ENCODE measurements at places on chromosomes 12 and 14. TPM values are rescaled to one million over a fixed set of nuclear protein-coding genes. Genes with fewer than 3 reads are reported as not detected.

- no peak overlapping the region for H3K4me3 ChIP-seq
- H3K4me1 ChIP-seq: no peaks in the 10 kb centered on the region
- DNase-seq: no peak
- H3K36me3 ChIP-seq: no peaks in the 10 kb centered on the region
- no peak overlapping the region for H3K27ac ChIP-seq
- H3K27me3 ChIP-seq: peaks cover 9% of the 10 kb centered on the region
These were observed 25.7 kb downstream of the JKAMP start for GRCh38 chr14:59510001-59510400.

The SFSWAP gene
- 91.6 TPM for total RNA-seq

- H3K4me3 ChIP-seq: no peak overlapping the region
- no peaks in the 10 kb centered on the region for H3K4me1 ChIP-seq
- H3K27ac ChIP-seq: no peak overlapping the region
- peaks cover 22% of the 10 kb centered on the region for H3K36me3 ChIP-seq
These were observed 89.4 kb downstream of the UNC79 start for GRCh38 chr14:93520053-93520607.

The C12orf43 gene
- 34.8 TPM for total RNA-seq

The STYK1 gene
- total RNA-seq: 10.7 TPM

DNA sequence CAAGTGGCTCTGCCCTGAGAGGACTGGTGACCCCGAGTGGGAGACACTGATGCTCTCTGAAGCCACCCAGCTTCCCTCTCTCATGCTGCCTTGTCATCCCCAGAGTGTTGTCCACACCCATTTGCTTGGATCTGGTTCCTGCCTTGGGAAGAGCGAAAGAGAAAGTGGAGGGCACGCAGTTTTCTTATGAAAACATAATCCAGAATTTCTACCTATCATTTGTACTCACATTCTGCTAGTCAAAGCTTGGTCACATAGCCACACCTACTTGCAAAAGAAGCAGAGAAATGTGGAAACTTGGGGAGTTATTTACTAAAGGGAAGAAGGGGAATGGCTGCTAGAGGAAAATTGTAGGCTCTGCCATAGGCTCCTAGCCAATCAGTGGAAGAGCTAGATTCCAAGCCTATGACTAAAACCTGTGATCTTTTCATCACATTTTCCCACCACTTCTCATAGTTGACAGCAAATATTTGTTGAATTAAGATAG lies 326.3 kb downstream of the ZFP36L1 start:
- no peaks in the 10 kb centered on the region for H3K36me3 ChIP-seq
- H3K4me3 ChIP-seq: no peak overlapping the region
- peaks cover 32% of the 10 kb centered on the region for H3K4me1 ChIP-seq
- no peaks in the 10 kb centered on the region for H3K27me3 ChIP-seq
- H3K27ac ChIP-seq: no peak overlapping the region
- no peak for DNase-seq

DNA sequence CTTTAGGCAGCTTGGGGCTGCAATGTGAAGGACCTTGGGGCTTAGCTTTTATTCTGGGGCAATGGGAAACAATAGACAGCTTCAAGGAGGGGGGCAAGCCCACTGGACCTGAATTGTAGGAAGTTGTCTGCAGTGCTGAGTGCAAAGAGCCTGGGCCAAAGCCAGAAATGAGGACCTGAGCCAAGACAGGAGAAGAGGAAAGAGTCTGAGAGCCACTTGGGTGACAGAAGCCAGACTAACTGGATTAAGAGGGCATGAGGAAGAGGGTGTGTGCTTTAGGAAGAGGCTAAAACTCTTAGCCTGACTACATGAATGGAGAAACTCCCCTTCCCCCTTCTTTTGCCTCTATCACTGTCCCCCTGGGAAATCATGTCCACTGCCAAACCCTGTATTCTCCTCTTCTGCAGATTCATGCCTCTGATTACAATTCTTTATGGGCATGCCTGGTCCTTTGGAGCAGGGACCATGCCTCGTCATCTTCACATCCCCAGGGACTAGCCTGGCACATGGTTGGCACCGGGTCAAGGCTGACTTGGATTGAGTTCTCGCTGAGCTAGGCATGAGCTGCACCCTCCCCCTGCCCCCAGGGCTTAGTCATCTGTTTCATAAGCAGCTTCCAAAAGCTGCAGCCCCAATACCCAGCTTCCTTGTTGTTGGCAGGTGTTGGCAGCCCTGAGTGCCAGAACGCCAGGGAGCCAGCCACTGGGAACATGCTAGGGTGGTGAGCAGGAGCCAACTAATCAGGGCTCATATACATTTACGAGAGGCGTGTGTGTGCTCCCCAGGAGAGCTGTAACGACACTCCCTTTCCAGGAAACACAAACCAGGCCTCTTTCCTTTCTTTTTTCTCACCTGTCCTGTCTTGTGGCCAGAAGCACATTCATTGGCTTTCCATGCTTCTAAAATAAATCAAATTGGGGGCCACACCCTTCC lies 27.7 kb upstream of the JDP2 start:
- no peaks in the 10 kb centered on the region for H3K36me3 ChIP-seq
- no peak overlapping the region for H3K4me3 ChIP-seq
- H3K27ac ChIP-seq: no peak overlapping the region
- DNase-seq: no peak

- H3K4me3 ChIP-seq: peak overlapping the region; percentile 76
- DNase-seq: no peak
- H3K36me3 ChIP-seq: no peaks in the 10 kb centered on the region
- H3K27ac ChIP-seq: peak overlapping the region; percentile 46
These were observed 83.5 kb downstream of the SLC25A47 start for GRCh38 chr14:100406505-100407131.

DNA sequence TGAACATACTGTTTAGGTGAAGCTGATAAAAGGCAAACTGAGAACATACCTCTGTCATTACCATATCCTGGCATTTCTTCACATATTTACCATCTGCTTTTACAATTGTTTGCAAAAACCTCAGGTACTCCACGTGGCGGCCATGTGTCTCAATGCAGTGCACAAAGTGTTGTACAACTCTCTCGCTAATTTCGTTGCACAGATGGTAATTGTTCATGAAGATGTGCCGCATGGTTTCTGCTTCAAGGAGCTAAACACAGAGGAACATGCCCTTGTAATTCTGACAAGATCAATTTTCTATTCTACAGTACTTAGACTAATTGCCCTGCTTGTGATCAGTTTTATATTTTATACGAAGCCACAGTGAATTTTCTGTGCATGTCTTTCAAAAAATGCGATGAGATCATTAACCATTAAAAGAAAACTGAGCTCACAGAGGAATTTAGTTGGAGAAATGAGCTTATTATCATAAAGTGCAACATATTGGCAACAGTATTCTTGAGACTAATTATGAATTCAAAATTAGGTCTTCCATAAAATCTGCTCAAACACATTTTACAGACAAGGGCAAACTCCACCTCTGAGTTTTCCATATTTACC lies 233.8 kb downstream of the ITPR2 start:
- no peaks in the 10 kb centered on the region for H3K27me3 ChIP-seq
- peaks cover 28% of the 10 kb centered on the region for H3K36me3 ChIP-seq
- H3K27ac ChIP-seq: no peak overlapping the region
- peaks cover 6% of the 10 kb centered on the region for H3K4me1 ChIP-seq
- no peak for DNase-seq
- no peak overlapping the region for H3K4me3 ChIP-seq

The DBX2 gene
- not detected for total RNA-seq

The SLC5A8 gene
- not detected for total RNA-seq

GRCh38 chr12:93108985-93109384 lies 179.9 kb upstream of the EEA1 start:
- H3K36me3 ChIP-seq: no peaks in the 10 kb centered on the region
- no peak overlapping the region for H3K4me3 ChIP-seq
- no peak for DNase-seq

GRCh38 chr14:77485901-77486678 lies 12.5 kb downstream of the ISM2 start:
- H3K4me1 ChIP-seq: no peaks in the 10 kb centered on the region
- no peaks in the 10 kb centered on the region for H3K36me3 ChIP-seq
- no peak overlapping the region for H3K4me3 ChIP-seq

The VRTN gene
- total RNA-seq: not detected

The SCNN1A gene
- not detected for total RNA-seq

DNA sequence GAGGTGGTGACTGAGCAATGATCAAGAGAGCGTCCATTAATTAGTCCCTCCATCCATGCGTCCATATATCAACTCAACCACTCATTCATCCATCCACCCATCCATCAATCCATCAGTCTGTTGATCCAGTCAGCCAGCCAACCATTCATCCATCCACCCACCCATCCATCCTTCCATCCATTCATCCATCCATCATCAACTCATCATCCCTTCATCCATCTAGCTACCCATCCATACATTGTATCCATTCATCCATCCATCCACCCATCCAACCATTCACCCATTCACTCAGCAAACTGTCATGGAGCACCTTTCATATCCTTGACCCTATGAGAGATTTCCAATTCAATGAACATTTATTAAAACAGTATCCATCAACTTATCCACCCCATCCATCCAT lies 28.1 kb downstream of the MAP1LC3B2 start:
- peak; percentile 32 for DNase-seq
- no peaks in the 10 kb centered on the region for H3K4me1 ChIP-seq
- H3K4me3 ChIP-seq: no peak overlapping the region
- H3K36me3 ChIP-seq: no peaks in the 10 kb centered on the region
- H3K27me3 ChIP-seq: peaks cover 12% of the 10 kb centered on the region

The MAGOHB gene
- 94.4 TPM for total RNA-seq

DNA sequence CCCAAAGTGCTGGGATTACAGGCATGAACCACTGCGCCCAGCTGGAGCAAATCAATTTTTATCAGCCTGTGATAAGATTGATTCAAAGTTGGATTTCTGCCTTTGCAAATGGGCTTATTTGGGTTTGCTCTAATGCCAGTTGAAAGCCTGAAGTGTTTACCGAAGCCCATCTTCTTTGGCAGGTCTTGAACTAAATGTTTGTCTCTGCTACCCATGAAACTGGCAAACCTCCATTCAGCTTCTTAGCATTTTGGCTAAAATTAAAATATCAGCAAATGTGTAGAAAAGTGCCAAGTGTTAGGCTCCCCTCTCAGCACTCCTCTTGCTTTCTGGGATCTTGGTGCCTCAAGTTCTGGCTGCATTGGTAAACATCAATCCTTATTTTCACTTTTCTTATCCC lies 61.5 kb downstream of the MGAT4C start:
- no peaks in the 10 kb centered on the region for H3K4me1 ChIP-seq
- H3K27me3 ChIP-seq: no peaks in the 10 kb centered on the region
- no peak overlapping the region for H3K27ac ChIP-seq
- H3K4me3 ChIP-seq: no peak overlapping the region

GRCh38 chr14:52081964-52082363 lies 13.1 kb upstream of the NID2 start:
- H3K4me3 ChIP-seq: no peak overlapping the region
- DNase-seq: no peak
- H3K4me1 ChIP-seq: peaks cover 16% of the 10 kb centered on the region

The ISM2 gene
- total RNA-seq: 0.14 TPM

The SLC6A12 gene
- 0.11 TPM for total RNA-seq

- peaks cover 24% of the 10 kb centered on the region for H3K4me1 ChIP-seq
- H3K27ac ChIP-seq: peak overlapping the region; percentile 78
- peaks cover 4% of the 10 kb centered on the region for H3K27me3 ChIP-seq
- peak overlapping the region; percentile 70 for H3K4me3 ChIP-seq
- no peaks in the 10 kb centered on the region for H3K36me3 ChIP-seq
These were observed 25.2 kb upstream of the KRT78 start for GRCh38 chr12:52873832-52874572.

- H3K4me1 ChIP-seq: no peaks in the 10 kb centered on the region
- no peak overlapping the region for H3K4me3 ChIP-seq
- peak; percentile 48 for DNase-seq
- H3K36me3 ChIP-seq: peaks cover 7% of the 10 kb centered on the region
- no peaks in the 10 kb centered on the region for H3K27me3 ChIP-seq
These were observed 266.0 kb downstream of the ALG10 start for GRCh38 chr12:34287986-34288962.

The OAS3 gene
- 20.1 TPM for total RNA-seq

DNA sequence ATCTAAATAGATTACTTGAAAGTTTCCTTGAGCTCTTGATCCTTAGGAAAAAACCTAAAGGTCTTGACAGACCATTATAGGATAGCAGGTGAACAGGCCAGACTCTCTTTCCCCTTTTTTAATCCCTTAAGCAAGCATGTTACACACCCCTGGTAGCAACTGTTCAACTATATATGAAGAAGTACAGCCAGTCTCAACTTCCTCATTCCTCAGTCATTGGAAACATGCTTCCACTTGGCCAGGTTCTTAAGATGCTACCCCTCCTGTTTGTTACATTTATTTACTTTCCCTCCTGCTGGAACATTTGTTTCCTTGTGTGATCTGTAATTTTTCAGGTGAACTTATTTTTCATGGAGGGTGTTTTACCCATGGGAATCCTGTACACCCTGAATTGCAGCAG lies 124.1 kb downstream of the ARMH4 start:
- no peaks in the 10 kb centered on the region for H3K36me3 ChIP-seq
- no peak overlapping the region for H3K4me3 ChIP-seq
- no peak for DNase-seq
- H3K27ac ChIP-seq: no peak overlapping the region
